AG08396 (cell line): ENCODE measurements at places on chromosomes 12 and 14.

DNA sequence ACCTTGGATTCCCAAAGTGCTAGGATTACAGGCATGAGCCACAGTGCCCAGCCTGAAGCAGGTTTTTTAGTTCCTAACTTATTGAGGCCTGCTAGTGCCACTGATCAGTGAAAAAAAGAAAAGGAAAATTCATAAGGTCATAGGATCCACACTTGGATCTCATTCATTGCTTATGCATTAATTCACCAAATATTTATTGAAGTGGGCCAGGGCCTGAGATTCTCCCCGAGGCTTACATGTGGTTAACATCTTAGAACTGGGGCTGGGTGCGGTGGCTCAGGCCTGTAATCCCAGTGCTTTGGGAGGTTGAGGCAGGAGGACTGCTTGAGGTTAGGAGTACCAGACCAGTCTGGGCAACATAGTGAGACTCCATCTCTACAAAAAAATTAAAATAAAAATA lies 29.5 kb upstream of the MAP1LC3B2 start:
- DNase-seq: no peak

- DNase-seq: no peak
Measured at GRCh38 chr14:63523735-63524426, 19.3 kb downstream of the PPP2R5E start.

- no peak for DNase-seq
Measured at GRCh38 chr12:84974155-84974815, 61.7 kb upstream of the SLC6A15 start.

DNA sequence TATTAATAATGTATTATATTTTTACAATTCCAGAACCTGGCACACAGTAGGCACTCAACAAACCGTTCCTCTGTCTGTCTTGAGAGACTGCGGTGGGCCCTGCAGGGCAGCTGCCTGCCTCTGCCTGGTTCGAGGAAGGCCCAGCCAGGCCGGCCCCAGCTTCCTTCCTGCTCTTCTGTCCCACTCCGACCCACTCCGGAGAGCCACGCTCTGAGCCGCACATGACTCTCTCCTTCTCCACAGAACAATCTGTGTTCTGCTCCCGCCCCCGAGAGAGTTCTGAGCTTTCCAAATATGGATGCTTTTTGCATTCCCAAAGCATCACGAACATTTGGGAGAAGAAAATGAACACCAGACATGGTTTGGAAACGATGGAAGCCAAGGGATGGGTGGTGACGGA lies 57.3 kb downstream of the TTC7B start:
- peak; percentile 17 for DNase-seq

DNA sequence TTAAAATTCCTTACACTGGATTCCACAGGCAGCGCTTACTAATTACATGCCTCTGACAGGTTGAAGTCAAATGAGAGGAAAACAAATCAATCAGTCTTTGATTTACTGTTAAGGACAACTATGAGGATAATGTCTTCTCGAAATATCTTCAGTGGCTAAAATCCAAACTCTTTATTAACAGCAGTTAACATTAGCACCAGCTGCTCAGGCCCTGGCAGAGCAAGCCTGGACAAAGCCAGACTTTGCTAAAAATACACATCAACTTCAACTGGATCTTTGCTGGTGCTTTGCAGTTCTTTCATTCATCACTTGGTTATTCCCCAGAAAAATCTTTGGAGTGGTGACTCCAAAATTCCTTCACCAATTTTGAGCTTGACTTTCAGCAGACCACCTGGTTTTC lies 98.7 kb downstream of the HECTD4 start:
- DNase-seq: no peak

DNA sequence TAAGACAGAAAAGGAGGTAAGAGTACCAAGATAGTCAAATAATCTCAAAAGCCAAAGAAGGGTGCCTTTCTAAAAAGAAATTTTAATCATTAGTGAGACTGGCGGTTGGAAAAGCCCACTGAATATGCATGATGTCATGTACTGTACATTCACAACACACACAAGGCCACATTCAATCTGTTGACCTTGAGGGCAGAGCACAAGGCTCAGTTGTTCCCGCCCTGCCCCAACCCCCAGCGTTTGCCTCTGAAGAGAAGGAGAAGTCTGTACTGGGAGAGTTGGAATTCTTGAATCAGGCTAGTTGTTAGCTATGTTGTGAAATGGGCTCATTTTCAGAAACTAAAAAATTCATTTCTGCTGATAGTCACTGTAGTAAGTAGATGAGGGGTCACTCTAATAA lies 50.2 kb upstream of the NID2 start:
- DNase-seq: no peak

DNA sequence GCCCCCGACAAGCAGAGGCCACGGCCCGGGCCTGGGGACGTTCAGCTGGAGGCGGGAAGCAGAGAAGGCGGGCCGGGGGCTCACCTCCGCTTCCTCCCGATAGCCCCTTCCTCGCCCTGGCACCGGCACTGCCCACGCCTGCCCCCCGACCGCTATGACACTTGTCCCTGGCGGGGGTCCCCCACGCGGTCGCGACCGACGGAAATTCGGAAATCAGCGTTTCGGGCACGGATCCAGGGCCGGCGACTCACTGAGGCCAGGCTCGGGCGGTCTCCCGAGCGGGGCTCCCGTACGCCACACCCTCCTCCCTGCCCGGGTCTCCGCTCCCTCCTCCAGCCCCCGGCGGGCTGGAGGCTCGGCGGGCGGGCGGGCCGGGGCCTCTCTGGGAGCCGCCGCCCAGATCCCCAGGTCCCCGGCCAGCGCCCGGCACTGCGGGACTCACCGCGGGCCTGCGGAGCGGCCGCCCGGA lies 581 bp downstream of the PITPNM2 start:
- no peak for DNase-seq

DNA sequence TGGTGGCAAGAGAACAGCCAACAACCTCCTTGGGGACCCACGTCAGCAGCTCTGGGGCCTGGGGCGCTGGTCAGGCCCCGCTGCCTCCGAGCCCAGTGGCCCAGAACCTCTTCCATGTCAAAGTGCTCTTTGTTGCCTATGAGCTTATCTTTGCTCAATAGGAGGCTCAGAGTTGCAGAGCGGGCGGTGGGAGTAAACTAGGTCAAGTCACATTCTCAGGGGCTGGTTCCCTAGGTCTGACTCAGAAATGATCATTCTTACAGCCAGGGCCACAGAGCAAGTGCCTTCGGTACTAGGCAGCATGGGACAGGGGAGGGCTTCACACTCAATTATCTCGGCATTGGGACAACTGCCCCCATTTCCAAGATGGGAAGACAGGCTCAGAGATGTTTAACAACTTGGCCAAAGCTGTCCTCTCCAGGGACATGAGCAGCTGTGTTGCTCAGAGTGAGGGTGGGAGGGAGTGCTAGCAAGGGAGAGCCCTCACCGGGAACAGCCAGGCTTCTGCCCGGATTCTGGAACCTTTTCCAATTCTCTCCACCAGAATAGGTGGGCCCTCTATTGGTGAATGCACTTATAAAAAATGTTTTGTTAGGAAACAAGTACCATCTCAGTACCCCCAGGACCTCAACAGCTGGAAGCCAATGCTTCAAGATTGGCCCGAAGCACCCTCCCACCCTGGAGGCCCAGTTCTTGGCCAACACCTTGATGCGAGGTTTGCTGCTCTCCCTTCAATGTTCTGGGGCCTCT lies 11.9 kb downstream of the SLC25A29 start:
- no peak for DNase-seq

DNA sequence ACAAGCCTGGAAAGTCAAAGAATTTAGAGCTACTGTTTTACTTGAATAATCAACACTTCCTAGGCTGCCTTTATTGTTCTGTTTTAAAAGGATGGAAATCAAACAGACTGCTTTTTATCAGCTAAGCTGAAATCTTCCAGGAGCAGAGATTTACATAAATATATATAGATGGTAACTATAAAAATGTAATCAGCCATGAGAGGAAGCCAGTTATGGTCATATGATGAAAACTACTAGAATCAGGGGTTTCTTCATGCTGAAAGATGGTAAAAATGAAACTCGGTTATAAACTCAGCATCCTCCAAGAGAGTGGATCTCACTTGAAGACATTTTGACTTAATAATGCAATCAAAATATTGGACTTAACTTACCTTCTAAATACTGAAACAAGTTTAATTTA lies 413.0 kb downstream of the GXYLT1 start:
- no peak for DNase-seq

DNA sequence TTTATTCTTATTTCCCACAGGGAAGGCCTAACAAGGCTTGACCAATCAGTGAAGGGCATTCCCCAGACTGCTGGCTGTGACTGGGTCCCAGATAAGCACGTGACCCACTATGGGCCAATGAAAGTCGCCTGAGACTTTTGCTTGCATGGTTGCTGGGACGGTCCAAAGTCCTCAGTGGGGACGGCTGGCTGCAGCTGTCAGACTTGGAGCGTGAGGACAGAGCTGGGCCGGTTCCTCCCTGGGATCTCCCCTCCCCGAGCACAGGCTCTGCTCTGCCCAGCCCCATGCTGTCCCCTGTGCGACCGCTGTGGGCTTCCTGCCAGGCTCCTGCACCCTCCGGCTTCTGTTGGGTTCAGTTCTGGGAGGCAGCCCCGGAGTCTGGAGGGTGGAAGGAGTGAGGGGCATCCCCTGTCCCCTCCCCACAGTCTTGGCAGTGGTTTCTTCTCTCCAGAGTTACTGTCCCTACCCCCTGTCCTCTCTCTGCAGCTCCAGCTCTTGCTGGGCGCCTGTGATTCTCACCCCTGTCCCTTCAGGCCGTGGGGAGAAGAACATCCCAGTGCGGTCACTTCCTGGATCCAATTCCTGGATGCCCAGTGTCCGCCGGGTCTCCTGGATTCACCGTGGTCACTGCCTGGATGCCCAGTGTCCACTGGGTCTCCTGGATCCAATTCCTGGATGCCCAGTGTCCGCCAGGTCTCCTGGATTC lies 50.1 kb downstream of the GALNT9 start:
- DNase-seq: peak; percentile 63

GRCh38 chr12:78442454-78442801 lies 422.1 kb upstream of the SYT1 start:
- DNase-seq: peak; percentile 6

DNA sequence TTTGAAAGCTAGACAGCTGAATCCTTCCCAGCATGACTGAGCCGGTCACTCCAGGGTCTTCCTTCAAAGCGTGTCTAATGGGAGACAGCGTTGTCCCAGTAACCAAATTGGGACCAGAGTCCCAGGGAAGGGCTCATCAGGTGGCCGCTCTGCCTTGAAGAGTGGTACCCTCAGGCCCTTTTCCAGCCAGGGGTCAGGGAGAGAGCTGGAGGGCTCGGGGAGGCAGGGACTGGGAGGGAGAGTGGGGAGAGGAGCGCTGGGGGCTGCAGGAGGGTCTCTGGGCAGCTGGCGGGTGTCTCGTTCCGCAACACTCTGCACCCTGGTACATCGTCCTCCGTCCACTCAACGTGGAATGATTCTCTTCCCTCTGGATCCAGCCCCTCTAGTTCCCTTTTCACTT lies 1.6 kb upstream of the RTL1 start:
- peak; percentile 3 for DNase-seq

GRCh38 chr14:79809849-79810612 lies 401.3 kb downstream of the DIO2 start:
- no peak for DNase-seq

DNA sequence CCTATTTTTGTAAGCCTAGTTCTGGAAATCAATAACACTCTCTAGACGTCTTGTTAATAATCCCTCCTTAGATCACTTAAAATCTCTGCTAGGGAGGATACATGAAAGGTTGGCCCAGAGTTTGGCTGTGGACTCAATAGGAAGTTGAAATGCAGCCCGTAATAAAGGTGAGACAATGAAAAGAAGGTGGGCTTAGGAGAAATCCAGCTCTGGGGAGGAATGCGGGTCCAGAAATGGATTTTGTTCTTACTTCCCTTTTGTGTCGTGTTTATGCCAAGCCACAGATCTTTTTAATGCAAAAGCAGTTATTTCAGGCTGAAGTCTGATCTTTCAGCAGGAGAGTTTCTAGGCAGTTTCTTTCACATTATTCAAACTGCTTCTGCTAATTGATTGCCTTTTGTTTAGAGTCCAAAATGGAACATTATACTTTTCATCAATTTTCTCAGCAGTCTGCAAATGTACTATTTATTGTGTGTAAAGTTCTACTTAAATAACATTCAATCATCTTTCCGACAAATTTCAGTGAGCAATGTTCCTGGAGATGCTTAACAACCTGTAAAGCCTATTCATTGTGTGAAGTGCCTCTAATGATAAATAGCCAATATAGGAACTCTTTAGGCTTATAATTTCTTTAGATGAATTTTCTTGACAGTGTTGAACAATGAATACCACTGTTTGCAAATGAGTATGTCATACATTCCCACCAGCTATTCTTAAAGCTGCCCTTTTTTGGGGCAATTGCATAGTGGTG lies 252.9 kb upstream of the KRR1 start:
- DNase-seq: no peak

- DNase-seq: no peak
Measured at GRCh38 chr12:103431387-103431786, 64.4 kb downstream of the C12orf42 start.

- no peak for DNase-seq
Measured at GRCh38 chr12:116484807-116485206, 74.4 kb upstream of the MAP1LC3B2 start.

DNA sequence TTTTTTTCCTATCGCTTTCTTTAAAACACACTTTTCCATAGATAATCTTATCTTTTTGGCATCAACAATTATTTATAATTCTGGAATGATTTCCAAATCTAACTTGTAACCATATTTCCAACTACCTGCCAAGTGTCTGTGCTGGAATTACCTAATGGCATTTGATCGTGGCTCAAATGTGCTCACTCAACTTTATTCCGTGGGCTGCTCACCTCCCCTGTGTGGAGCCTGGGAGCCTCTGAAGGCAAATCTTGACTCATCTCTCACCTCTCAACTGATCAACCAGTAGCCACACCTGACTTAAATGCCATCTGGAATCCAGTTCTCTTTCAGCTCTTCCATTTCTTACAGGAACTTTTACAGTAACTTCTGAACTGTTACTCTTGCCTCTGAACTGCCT lies 608.6 kb downstream of the DIO2 start:
- no peak for DNase-seq

GRCh38 chr14:37060496-37061260 lies 111.7 kb downstream of the SLC25A21 start:
- no peak for DNase-seq

DNA sequence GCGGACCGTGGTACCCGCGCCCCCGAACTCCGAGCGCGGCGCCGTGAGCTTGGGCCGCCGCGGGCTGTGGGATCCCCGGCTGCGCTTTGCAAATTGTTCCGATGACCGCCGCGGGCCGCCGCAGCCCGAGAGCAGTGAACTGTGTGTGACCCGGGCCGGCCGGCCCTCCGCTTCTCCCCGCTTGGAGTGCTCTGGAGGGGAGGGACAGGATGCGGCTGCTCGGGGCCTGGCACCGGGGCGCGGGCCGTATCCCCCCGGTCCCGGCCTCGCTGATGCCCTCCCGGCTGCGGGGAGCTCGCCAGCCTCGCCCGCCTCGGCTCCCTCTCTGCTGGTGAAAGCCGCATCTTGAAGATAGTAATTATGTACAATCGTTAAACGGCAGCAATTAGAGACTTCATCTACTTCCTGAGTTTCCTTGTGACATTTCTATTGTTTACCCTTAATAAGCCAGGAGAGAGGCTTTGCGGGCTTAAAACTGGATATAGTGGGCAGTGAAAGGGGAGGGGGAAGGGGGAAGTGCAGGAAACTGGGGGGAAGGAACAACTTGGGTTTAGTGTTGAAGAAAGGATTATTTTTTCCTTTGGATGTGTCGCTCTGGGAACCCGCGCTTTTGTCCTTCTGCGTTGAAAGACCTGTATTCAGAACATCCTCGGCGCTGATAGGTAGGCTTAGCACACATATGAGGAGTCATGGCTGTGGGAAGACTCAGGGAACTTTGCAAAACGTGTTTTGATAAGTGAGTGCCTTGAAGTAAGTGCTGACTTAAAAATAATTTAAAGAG lies 1.2 kb downstream of the PELI2 start:
- DNase-seq: peak; percentile 48
